Stimulated activated CD8-positive, alpha-beta memory T cell treated with anti-CD3 and anti-CD28 coated beads, Interleukin-7, amount 100 ng/mL, for 4 hours (primary cell): ENCODE measurements at places on chromosomes 12 and 14.

DNA sequence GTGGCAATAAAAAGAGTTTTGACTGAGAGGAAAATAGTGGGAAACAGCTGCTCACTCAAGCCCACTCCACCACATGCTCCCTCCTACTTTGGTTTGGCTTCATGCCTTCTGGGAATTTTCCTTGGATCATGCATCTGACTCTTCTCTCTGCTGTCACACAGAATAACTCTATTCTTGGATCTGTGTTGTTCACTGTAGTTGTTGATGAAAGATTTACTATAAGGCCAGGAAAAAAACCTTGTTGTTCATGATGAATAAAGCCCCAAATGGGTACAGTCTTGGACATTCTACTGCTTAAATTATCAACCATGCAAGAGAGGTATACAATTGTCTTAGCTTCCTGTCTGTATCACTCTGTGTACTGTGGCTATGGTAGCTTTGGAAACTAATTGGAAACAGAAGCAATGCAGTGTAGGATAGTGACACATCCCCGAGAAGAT lies 70.5 kb downstream of the TMX1 start:
- no peak for DNase-seq

GRCh38 chr12:93500667-93501066 lies 33.4 kb downstream of the MRPL42 start:
- no peak for DNase-seq

- DNase-seq = no peak
Observed at GRCh38 chr14:64632056-64632455, 72.2 kb upstream of the PLEKHG3 start.

GRCh38 chr12:53550595-53550994 lies 43.3 kb upstream of the NPFF start:
- no peak for DNase-seq

DNA sequence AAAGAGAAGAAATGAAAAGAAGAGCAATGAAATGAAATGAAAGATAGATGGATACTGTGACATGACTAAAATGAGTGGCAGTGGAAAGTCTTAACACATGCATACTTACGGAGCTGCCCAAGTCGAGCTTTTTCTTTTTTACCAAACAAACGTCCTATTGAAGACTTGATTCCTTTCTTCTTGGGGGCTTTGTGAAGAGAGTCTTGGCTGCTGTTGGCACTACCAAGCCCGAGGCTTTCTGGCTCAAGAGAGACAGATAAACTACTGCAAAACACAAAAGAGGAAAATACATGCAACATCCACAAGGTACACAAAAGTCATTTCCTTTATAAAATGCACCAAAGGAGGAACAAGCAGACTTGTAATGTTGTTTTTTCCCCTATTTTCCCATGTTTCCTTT lies 261.2 kb downstream of the ACSS3 start:
- no peak for DNase-seq

GRCh38 chr12:113222730-113223531 lies 1.7 kb downstream of the TPCN1 start:
- no peak for DNase-seq

DNA sequence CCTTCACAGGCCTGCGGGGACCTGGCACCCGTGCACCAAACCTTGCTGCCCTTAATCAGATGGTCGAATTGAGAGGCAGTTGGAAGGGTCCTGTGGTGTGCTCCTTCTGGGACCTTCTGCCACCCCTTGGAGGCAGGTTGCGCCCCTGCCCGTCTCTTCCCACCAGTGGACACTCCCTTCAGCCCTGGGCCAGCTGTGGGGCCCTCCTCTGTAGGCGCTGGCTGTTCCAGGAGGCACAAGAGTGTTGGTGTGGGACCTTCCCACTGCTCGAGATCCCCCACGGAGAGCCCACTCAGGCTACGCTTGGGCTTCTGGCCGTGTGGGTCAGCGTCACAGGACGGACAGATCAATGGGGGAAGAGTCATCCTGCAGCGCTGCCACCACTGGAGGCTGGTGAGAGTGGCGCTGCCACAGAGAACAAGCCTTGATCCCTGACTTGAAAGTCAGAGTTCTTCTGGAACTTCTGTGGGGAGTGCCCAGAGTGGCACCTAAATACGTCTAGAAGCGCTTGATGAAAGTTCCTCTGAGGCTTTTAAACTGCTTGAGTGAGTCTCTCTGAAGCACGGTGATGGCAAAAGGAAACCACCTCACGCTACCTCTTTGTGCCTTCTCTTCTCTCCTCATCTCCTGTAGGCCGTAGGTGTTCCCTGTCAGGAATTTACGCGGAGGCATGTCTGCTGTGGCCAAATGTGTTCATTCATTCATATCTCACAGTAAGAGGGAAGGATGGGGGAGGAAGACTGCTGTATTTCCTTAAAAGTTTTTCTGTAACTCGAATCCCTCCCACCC lies 48.3 kb downstream of the TRAF3 start:
- no peak for DNase-seq

- DNase-seq = no peak
Observed at GRCh38 chr14:35402323-35403113, 2.0 kb downstream of the NFKBIA start.

DNA sequence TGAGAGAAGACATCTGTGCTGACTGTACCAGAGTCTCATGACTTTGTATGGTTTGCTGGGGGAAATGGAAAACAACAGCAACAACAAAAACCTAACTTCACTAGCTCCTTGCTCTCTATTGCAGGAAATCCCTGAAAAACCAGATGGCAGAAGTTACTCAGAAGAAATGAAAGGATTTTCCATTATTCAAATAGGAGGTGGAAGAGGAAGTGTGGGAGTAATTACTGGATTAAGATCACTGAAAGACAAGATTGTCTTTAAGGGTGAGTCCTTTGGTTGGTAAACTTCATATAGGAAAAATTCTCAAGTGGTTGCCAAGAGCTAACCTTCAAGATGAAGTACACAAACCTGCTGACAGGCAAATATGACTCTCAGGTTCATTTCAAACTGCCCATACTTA lies 391.9 kb upstream of the ATP2B1 start:
- DNase-seq = no peak

GRCh38 chr12:52026263-52026662 lies 19.5 kb downstream of the TAMALIN start:
- DNase-seq = no peak

- no peak for DNase-seq
Observed at GRCh38 chr12:117234441-117234840, 44.2 kb upstream of the FBXO21 start.

DNA sequence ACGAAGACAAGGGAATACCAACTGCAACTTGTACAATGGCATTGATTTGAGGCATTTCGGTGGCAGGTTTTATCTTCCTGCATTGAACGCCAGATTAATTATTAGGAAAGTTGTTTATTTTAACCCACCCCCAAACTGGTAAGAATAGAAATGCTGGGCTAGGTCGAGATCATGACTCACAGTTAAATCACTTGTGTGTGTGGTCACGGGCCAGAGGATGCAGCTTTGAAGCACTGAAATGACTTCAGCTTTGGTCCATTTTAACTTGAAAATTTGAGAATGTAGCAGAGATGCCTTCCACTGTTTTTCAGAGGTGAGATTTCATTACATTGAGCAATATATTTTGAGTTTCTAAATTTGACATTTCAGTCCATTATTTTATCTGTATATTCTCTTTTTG lies 23.6 kb upstream of the KCNH3 start:
- DNase-seq = no peak

DNA sequence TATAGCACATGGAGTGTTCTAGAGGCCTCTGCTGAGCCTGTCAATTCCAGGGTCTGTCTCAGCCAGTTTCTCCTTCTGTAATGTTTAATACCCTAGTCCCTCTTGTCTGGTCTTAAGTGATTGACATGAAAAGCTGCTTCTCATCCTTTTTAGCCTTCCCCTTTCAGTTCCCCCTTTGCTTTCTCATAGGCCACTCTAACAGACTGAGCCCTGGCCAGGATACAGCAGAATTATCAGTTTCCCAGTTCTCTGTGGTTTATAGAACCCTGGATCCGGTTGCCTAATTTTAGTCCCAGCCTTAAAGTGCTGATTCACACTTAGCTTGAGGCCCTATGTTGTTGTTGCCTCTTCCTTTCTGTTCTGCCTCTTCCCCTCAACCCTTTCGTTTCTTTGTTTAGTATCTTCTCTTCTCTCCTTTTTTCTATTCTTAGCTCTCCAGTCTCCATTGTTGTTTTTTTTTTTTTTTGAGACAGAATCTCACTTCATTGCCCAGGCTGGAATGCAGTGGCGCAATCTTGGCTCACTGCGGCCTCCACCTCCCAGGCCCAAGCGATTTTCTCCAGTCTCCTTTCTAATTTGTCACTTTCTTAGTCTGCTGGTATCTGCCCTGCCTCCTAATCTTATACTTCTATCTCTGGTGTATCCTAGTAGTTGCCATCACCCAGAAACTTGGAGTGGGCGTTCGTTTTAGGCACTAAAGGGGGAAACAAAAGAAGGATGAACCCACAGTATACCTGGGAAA lies 2.9 kb upstream of the BIN2 start:
- no peak for DNase-seq

DNA sequence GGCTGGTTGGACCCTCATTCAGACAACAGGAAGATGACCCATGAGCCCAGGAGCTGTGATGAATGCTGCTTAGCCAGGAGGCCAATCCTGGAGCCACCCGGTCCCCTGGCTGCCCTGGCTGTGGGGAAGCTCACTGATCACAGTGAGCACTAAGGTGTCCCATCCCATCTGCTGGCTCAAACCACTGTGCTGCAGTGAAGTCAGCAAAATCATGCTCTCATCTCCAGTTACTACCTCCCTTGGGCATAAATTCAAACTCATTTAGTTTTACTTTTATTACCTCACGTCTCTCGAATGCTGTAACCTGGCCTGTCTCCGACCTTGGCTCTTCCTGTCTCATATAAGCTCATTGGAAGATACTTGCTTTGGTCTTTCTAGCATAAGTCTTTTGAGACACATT lies 112.4 kb downstream of the APAF1 start:
- no peak for DNase-seq

DNA sequence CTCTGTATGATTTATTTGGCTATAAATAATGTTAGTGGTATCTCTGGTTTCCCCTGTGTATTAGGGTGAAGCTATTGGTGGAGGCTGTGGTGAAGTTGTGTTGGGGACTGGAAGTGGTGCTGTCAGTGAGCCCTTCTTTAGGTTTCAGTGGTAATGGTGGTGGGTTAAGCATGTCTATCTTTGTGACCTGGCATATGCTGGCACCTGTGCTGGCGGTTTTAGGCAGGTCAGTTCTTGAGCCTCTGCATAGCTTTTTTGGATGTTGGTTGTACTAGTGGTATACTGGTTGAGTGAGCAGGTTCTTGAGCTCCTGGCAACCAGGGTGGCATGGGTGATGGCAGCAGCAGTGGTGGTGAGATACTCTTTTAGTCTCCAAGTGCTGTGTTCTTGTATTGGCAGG lies 161.9 kb upstream of the CAND1 start:
- no peak for DNase-seq

- no peak for DNase-seq
Observed at GRCh38 chr12:66627270-66627987, 51.4 kb downstream of the GRIP1 start.

GRCh38 chr12:28883406-28883997 lies 265.6 kb upstream of the FAR2 start:
- no peak for DNase-seq
